Left colon (tissue), 2 donors: ENCODE measurements at places on chromosomes 16 and 17. TPM values are rescaled to one million over a fixed set of nuclear protein-coding genes. Genes with fewer than 3 reads are reported as not detected.
A peak's percentile ranks its signal among the peaks of the same experiment; 100 is the strongest.

DNA sequence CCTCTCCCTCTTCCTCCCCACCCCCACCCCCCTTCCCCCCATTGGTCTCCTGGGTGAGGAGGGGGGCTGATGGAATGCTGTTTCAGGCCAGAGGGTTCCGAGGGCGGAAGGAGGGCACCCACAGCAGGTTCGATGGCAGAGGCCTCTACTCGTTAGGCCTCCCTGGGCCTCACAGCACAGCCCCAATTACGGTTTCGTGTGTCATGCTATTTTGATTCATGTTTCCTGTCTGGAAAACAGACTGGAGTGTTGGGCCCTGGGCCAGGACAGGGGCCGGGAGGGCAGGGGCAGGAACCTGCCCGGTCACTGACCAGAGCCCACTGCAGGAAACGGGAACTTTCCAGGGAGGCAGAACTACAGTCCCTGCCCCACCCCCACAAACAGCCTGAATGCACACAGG, 138.2 kb downstream of the C16orf95 start:
- DNase-seq: no peak

DNA sequence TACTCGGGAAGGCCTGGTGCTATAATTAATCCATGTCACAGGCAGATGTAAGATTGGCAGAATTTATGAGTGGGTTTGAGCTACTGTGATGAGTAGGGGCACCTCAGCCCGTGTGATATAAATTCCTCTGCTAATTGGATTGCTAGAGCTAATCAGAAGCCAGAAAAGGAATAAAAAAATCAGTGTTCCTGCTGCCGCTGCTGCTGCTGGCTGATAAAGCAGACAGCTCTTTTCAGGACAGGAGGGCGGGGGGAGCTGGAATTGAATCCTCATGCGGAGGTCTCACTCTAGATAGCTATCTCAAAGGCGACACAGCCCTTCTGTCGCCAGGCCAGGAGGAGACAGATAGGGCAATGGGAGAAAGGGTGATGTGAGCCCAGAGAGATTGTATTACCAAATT, 182.7 kb upstream of the ZFHX3 start:
- no peak for DNase-seq

DNA sequence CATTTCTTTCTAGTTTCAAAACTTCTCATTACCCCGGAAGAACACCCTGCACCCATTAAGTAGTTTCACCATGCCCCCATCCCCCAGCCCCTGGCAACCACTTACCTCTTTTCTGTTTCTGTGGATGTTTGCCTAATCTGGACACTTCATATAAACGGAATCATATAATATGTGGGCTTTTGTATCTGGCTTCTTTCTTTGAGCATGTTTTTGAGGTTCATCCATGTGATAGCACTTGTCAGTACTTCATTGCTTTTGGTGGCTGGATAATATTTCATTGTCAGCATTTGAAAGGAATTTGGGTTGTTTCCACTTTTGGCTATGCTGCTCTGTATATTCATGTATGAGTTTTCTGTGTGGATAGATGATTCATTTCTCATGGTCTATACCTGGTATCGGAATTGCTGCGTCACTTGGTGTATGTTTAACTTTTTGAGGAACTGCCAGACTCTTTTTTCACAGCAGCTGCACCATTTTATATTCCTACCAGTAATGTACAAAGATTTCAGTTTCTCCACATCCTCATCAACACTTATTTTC, 30.0 kb upstream of the SLC5A10 start:
- no peak for DNase-seq

GRCh38 chr17:75557075-75557851, 30.3 kb upstream of the MYO15B start:
- peak; percentile 90 for DNase-seq

DNA sequence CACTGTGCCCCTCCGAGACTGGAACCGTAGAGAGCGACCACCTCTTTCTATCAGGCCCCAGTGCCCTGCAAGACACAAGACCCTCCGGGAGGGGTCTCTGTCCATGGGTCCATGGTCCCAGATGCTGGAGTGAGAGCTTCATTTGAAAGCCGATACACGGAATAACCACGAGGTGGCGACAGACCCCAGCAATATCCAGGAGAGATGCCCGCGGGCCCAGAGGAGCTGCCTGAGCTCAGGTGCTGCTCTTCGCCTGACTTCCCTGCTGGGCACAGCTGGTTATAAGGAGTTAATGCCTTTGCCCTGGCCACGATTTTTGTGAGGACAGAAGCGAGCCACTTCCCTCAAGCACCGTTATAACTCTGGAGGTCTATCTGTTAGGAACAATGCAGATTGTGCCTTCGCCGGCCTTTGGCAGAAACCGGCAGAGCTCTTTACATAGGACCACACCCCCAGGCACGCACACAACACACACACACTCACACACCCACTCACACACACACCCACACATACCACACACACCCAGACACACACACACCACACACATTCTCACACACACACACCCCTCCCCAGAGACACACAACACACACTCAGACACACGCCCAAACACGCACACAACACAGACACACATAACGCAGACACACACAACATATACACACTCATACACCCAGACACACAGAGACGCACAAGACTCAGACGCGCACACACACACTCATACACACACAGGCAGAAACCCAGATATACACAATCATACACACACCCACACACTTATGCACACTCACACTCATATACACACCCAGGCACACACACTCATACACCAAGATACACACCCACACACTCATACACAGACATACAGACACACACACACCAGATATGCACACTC, 436.4 kb downstream of the SOX9 start:
- peak; percentile 74 for DNase-seq

GRCh38 chr16:12704492-12705111, 99.1 kb downstream of the CPPED1 start:
- DNase-seq: no peak

GRCh38 chr16:822909-823297, 22.4 kb upstream of the GNG13 start:
- no peak for DNase-seq

DNA sequence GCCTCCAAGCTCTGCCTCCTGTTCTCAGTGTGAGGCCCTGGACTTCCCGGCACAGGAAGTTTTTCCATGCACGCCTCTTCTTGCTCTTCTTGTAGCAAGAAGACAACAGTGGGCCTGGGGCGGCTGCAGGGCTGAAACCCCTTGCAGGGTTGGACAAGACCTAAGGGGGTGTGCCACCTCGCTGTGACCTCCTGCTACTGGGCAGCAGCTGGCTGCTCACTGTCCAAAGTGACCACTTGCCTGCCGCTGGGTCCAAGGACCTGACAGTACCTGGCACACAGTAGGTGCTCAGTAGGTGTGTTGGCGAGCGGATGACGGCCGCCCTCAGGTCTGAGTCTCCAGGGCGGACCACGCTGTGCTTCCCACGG, 331.6 kb downstream of the C16orf95 start:
- no peak for DNase-seq

- no peak for DNase-seq
Observed at GRCh38 chr16:62709794-62710193, 673.6 kb upstream of the CDH8 start.

- DNase-seq: no peak
Observed at GRCh38 chr16:71327720-71328119, 30.8 kb upstream of the CALB2 start.

DNA sequence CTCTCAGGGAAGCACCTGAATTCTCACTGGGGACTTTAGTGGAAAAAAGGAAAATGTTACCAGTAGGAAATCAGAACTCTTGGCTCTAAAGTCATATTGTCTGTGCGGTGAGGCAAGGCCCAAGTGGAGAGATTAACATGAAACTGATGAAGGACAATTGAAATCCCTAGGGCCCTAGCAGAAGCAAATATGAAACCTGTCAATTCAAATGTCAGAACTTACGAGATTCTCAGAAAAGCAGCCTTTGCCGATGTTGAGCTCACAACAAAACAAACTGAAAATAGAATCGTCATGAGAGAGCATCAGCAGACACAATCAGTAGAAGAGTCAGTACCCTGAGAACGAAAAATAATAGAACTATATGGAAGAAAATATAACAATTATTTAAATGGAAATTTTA, 108.8 kb downstream of the ELAC2 start:
- DNase-seq: no peak

- DNase-seq: no peak
Observed at GRCh38 chr16:2358811-2359210, 18.3 kb upstream of the ABCA3 start.

- DNase-seq: no peak
Observed at GRCh38 chr17:79261355-79262072, 186.9 kb downstream of the ENGASE start.

DNA sequence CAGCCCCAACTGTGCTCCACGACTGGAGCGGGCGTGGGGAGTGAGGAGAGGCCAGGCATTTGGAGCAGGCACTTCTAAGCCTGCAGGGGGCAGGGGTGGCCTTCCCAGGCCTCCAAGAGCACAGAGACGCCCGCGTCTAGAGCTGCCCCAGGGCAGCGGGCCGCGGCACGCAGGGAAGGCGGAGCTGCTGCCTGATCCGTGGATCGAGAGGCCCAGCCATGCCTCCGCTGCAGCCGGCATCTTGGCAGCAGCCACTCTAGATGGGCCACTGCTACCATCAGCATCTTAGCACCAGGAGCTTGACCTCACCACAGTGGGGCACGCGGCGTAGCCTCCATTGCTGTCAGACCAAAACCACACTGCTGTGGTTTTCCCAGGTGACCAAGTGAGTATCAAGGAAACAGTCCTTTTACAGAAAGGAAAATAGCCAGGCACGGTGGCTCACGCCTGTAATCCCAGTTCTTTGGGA, 20.4 kb upstream of the WDR45B start:
- peak; percentile 69 for DNase-seq

DNA sequence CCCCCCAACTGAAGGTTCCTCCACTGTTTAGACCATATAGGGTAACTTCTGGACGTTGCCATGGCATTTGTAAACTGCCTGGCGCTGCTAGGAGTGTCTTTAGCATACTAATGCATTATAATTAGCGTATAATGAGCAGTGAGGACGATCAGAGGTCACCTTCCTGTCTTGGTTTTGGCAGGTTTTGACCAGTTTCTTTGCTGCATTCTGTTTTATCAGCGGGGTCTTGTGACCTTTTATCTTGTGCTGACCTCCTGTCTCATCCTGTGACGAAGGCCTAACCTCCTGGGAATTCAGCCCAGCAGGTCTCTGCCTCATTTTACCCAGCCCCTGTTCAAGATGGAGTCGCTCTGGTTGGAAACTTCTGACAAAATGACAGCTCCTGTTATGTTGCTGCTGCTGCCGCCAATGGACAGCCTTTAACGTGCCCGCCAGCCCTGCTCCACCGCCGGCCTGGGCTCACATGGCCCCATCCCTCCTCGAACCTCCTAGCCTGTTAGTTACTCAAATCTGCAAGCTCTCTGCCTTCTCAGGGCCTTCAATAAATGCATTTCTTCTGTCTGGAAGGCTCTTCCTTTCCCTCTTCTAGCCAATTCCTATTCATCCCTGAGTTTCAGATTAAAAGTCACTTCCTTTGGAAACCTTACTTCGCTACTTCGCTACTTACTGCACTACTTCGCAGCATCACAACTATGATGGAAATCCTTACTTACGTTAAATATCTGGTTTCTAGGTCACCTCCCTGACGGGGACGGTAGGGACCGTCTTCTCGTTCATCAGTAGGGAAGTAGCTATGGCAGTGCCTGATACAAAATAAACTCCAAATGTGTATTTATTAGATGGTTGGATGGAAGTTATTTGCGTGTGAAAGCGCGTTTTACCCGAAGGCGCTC, 640 bp upstream of the NAGLU start:
- DNase-seq: no peak

- no peak for DNase-seq
Observed at GRCh38 chr16:55849536-55849935, 16.6 kb upstream of the CES1 start.

DNA sequence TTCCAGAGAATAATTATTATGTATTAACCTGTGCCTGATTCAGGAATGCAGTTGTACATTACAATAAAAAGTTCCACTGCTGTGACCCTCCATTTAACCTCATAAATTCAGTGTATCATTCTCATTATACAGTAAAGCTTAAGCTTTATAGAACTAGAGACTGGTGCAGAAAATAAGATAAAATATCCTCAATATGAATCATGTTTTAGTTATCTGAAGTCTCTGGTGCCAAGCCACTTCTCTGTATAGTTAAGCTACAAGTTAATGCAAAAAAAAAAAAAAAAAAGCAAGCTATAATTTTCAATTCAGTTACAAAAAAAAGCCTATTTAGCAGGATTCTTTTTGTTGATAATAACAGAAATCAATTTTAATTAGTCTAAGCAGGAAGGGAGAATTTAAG, 22.4 kb upstream of the SMIM36 start:
- no peak for DNase-seq

- no peak for DNase-seq
Observed at GRCh38 chr17:38619451-38619795, 13.7 kb upstream of the SRCIN1 start.

GRCh38 chr17:9928601-9929333, 23.7 kb upstream of the RCVRN start:
- no peak for DNase-seq

DNA sequence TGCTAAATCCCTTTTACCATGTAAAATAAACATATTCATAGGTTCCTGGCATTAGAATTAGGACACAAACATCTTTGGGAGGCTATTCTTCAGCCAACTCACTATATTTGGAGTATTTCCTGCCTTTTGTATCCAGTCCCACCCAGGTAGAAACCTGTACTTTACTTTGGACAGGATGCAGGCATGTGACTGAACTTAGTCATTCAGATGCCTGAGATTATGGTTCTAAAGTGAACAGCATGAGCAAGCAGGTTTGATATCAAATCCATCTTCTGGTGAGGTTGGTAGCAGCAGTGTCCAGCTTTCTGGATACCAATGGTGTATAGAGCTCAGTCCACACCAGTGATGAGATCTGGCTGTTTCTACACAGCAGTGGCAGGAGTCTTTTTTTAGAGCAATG, 20.2 kb downstream of the CA10 start:
- no peak for DNase-seq

DNA sequence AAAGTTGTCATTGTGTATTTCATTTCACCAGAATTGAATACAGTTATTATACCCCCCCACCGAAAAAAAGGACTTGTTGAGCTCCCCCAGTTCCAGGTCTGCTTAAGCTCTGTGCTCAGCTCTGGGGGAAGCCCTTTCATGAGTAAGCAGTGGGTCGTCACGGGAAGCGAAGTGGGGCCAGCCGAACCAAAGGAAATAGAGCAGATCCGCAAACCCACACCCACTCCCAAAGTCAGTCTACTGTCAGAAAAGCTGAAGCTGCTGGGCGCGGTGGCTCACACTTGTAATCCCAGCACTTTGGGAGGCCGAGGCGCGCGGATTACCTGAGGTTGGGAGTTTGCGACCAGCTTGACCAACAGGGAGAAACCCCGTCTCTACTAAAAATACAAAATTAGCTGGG, 50.1 kb downstream of the PECAM1 start:
- DNase-seq: no peak

GRCh38 chr16:65315081-65315780, 193.4 kb upstream of the CDH11 start:
- no peak for DNase-seq

The HOXB5 gene
- total RNA-seq: 14.5 TPM

The KRTAP16-1 gene
- not detected for total RNA-seq

The OR1F1 gene
- total RNA-seq: not detected

The TBC1D3H gene
- not detected for total RNA-seq

The DECR2 gene
- total RNA-seq: 61.8 TPM

The TEX2 gene
- 32.9 TPM for total RNA-seq

The CHST5 gene
- 115 TPM for total RNA-seq
